Panc1 (cell line): ENCODE measurements at places on chromosomes 6 and 20. TPM values are rescaled to one million over a fixed set of nuclear protein-coding genes. Genes with fewer than 3 reads are reported as not detected.

DNA sequence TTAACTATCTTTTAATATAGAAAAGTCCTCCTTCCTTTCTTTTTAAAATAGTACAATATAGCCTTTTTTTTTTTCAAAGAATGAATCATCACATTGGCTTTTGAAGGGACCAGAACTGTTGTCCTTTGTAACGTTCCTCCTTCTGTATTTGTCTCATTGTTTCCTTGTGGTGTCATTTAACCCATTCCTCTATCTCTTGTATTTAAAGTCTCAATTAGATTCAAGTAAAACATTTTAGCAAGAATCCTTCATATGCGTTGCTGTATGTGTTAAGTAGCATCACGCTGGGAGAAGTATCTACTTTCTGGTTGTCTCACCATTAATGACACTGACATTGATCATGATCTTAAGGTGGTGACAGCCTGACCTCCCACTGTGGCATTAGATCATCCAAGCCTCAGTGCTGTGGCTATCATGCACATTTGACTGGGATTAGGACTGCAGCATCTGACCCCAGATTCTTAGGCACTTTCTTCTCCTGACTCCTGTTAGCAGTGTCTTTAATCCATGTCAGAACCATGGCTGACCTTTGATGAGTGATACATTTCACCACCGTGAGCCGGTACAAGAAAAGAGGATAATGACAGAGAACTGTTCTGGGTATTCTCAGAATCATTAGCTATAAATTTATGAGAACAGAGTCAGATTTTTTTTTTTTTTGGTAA, 67.5 kb upstream of the TFB1M start:
- no peak for DNase-seq

GRCh38 chr6:126761854-126762253, 356.6 kb upstream of the RSPO3 start:
- DNase-seq: no peak

- DNase-seq: no peak
Measured at GRCh38 chr6:20708367-20709124, 174.3 kb downstream of the CDKAL1 start.

Gene LKAAEAR1
- total RNA-seq: 0.67 TPM

Gene TTK
- total RNA-seq: 35.5 TPM

DNA sequence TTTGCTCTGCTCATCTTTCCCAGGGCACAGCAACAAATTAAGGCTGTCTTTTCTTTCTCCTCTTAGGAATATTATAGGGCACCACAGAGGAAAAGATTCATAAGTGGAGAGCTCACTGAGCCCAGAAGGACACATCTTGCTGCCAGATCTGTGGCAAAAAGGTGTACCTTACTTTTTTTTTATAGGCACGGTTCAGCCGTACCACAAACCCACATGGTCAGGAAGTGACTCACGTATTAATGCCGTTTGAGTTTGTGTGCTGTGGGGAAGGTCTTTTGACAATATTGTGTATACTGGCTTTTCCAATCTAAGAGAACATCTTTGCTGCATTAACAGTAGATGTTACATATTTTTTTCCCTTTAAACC, 28.4 kb downstream of the PAQR8 start:
- DNase-seq: no peak

Gene CEP85L
- total RNA-seq: 6.7 TPM
